ENCODE measurements at places on chromosomes 4 and X.

- no peak for DNase-seq
Measured at GRCh38 chrX:41596596-41596995, 92.2 kb upstream of the GPR34 start.

DNA sequence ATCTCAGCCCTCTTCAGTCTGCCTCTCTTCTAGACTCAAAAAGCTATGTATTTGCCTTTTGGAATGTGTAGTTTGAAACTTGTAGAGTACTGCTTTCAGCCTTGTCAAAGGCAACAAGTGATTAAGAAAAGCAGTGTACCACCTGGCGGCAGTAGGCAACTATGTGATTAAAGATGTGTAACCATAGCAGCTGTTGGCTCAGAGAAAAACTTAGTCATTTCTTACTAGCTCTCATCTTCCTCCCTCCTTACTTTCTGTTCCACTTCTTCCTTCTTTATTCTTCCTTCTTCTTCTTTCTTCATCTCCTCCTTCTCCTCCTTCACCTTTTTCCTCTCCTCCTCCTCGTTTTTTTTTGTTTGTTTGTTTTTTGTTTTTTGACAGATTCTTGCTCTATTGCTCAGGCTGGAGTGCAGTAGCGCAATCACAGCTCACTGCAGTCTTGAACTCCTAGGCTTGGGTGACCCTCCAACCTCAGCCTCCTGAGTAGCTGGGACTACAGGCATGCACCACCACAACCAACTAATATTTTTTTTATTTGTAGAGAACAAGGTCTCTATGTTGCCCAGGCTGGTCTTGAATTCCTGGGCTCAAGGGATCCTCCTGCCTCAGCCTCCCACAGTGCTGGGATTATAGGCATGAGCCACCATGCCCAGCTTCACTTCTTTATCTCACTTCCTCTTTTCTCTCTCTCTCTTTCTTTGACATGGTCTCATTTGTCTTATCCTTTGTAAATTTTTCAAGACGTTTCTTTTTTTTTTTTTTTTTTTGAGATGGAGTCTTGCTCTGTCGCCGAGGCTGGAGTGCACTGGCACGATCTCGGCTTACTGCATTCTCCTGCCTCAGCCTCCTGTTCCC is 32.6 kb downstream of the ABHD18 start:
- DNase-seq, result peak; percentile 5

DNA sequence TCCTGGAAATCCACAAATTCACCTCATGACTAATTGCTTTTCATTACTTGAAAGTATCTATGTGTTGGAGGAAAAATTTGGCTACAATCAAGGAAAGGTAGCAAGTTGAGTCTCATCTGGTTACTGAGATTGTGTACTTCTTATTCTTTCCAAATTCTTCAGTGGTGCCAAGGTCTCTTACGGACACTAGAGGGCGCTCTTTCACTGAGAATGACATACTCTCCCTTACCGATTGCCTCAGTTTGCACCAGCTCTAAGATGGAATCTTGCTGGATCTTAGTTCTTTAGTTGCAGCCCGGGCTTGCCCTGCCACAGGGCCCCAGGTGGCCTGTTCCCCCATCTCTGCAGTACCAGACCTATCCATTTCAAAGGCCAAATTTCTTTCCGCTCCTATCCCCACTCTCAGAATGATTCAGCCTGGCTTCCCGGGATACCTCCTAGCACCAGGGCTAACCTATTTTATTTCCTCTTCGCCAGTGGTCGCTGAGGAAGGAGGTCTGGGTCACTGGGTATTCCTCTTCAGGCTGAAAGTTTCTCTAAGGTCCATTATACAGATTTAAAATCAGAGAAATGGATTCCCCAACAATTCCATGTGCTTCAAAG is 24.6 kb upstream of the GPR50 start:
- DNase-seq, result peak; percentile 50

DNA sequence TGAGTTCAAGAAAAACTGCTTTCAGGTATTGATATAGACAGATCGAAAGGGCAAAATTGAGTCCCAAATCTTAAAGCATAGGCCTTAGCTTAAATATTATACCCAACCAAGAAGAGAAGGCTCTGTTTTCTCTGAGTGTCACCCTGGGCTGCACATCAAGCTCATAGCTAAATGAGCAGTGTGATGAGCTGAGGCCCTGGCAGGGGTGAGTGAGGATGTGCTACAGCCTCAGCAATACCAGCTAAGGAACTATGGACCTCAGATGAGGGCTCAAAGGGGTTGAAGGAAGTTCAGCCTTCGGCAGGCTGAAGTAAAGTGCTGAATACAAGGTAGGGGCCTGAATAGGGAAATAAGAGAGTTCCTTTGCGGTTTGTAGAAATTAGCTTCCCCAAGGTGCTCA is 79.3 kb downstream of the FAM114A1 start:
- DNase-seq, result no peak

DNA sequence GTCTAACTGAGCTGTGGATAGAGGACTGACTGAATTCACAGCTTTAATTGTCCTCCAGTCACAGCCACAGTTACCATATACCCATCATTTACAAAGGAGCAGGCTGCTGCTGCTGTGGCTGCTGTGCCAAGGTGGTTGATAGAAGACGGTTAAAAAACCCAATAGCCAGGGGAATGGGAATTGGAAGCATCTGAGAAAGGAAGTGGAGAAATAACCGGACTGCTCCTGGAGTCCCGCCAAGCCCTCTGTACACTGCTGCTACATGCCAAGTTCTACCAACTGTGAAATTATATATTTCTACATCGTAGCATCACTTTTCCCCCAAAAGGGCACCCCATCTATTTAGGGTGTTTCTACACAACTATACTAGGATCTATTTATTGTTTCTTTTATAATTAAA is 279.7 kb upstream of the ARX start:
- DNase-seq, result no peak

GRCh38 chr4:48173056-48173991 is 39.3 kb upstream of the TXK start:
- DNase-seq, result peak; percentile 90

DNA sequence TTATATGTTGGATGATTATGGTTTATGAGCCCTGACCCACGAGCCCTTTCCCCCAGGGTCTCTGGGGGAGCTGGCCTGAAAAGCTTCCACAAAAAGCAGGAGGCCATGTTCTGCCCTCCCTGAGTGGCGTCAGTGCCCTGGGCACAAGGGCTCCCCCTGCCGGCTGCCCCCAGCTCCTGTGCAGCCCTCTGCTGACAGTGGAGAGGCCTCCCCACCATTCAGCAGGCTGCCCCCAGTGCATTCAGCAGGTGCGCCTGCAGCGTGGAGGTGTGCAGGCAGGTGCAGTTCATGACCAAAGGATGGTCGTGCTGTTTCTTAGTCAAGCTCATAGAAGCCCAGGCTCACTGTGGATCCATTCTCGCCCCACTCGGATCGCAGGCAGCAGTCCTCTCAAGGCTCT is 12.5 kb upstream of the S100P start:
- DNase-seq, result no peak

- no peak for DNase-seq
Measured at GRCh38 chrX:19827088-19827487, 60.3 kb downstream of the SH3KBP1 start.

- DNase-seq, result no peak
Measured at GRCh38 chr4:1077711-1078477, 35.5 kb downstream of the RNF212 start.

DNA sequence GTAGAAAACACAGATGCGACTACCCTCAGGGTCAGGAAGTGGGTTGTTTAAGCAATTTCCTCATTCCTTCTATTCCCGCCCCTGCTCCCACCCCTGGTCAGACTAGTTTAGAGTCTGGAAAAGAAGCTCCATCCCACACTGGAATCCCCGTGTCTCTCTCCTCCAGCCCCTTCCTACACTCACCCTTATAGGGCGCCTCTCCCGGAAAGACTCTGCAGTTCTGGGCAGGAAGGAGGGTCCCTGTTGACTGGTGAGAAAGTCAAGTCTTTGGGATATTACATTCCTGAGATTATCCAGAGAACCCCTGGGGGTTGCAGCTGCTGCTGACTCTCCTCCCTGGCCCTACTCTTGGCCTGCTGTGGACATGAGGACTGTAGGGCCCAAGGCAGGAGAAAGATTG is 11.9 kb downstream of the STARD8 start:
- DNase-seq, result peak; percentile 58

GRCh38 chrX:131762802-131763234 is 218.9 kb downstream of the OR13H1 start:
- DNase-seq, result no peak

DNA sequence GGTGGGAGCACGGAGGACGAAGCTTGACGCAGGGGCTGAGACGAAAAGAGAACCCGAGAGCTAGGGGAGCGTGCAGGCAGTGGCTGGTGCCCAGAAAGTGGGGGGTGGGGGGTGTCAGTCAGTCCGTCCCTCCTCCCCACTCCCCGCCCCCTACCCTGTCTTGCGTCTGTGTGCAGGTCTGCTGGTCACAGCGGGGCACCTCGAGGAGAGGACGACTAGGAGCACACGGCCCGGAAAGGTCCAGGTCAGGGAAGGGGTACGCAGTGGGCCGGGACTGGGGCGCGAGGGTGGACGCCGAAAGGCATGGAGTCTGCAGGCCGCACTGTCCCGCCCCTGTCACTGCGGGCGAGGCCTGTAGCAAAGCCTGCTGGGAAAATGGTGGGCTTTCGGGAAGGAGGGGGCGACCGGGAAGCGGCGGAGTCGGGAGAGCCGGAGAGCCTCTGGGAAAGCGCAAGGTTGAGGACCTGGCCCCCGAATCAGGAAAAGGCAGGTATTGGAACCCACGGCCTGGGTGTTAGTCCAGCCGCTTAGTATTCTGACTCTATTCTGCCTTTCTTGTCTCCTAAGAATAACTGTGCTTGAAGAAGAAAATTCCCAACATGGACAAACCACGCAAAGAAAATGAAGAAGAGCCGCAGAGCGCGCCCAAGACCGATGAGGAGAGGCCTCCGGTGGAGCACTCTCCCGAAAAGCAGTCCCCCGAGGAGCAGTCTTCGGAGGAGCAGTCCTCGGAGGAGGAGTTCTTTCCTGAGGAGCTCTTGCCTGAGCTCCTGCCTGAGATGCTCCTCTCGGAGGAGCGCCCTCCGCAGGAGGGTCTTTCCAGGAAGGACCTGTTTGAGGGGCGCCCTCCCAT is 769 bp downstream of the TCEAL1 start:
- DNase-seq, result peak; percentile 78

DNA sequence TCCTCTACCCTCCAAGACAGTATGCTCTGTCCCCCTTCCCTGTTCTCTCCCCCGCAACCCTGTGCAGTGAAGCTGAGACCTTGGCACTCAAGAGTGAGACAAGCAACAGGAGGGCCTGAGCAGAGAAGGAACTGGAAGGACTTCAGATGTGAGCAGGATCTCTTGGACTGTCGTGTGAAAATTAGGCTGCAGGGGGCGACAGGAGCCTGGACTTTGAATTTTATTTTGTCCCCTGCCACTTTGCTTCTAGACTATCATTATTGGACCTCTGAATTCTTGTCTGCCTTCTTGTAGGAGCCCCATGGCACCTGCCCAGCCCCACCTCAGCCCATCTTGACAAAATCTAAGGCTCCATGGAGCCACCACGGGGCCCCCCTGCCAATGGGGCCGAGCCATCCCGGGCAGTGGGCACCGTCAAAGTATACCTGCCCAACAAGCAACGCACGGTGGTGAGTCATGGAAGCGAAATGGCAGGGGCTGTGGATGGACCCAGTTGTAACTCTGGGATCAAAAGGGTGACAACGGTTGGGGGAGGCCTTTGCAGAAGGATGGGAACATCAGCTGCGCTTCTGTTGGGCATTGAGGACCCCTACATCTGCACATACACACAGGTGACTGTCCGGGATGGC is 1.7 kb downstream of the ARAF start:
- peak; percentile 31 for DNase-seq

GRCh38 chr4:152175586-152175985 is 360.3 kb downstream of the FBXW7 start:
- no peak for DNase-seq

- DNase-seq, result no peak
Measured at GRCh38 chr4:23233596-23233995, 540.9 kb downstream of the GBA3 start.

GRCh38 chr4:153464068-153464467 is 2.1 kb upstream of the TMEM131L start:
- DNase-seq, result peak; percentile 22

- DNase-seq, result no peak
Measured at GRCh38 chrX:140502491-140503237, 2.2 kb downstream of the SOX3 start.

- DNase-seq, result no peak
Measured at GRCh38 chr4:15918484-15919129, 19.9 kb downstream of the FGFBP1 start.

DNA sequence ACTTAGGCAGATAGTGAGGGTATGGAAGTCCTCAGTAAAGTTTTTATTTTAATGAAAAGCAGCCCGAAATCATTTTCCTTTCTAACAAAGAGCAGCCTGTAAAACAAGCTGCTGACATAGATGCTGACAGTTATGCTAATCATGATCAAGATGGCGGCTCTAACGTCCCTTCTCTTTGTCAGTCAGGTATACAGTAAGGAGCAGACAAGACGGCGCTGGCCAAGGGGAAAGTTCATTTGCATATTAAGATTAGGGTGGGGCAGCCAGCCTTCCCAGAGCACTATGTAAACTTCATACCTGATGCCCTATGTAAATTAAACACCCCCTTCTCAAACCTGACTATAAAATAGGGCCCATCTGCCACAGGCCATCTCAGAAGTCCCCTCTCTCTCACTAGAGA is 76.9 kb downstream of the MAGEB10 start:
- no peak for DNase-seq

- no peak for DNase-seq
Measured at GRCh38 chrX:98296129-98296528, 1412.4 kb downstream of the RPA4 start.

- no peak for DNase-seq
Measured at GRCh38 chrX:11111947-11112346, 815 bp downstream of the HCCS start.

GRCh38 chr4:73527196-73527595 is 45.7 kb downstream of the AFM start:
- DNase-seq, result no peak

- no peak for DNase-seq
Measured at GRCh38 chr4:159607809-159608208, 504.9 kb downstream of the RAPGEF2 start.

DNA sequence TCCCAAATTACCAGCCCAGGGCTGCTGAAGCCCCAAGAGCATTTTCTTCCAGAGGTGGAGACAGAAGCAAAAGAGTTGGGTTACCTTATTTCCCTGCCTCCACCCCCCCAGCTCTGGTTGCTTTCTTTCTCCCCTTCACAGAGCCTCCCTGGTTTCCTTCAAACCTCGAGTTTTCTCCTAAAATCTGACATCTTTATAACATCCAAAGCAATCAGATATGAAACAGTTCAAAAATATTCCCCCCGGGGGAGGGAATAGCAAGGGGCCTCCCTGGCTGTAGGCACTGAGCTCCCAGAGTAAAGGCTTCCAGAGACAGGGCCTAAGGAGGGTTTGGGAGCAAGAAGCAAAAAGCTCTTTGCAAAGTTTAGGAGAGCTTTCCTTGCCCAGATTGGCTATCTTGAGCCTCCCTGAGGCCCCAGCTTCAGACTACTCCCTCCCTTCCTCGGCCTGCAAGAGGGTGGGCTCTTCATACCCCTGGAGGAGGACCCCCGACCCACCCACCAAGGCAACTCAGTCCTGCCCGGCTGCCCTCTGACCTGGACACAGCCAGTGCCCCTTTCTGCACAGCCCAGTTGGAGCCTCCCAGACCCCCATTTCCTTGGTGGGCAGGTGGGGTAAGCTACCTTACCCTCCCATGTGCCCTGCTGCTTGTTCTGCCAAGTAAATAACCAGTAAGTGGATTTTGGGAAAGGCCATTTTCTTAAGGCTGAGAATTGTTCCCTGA is 7.6 kb downstream of the MAMLD1 start:
- DNase-seq, result peak; percentile 25

- peak; percentile 26 for DNase-seq
Measured at GRCh38 chr4:151541389-151542071, 132.6 kb downstream of the FHIP1A start.

Data from fibroblast of skin of scalp (primary cell).